Activated CD4-positive, alpha-beta T cell treated with anti-CD3 and anti-CD28 coated beads, Interleukin-2, amount 10 ng/mL, durations not matched to agents 7 days and 5 days (primary cell): ENCODE measurements at places on chromosomes 16 and 17. TPM values are rescaled to one million over a fixed set of nuclear protein-coding genes. Genes with fewer than 3 reads are reported as not detected.

GRCh38 chr16:13012601-13013000 is 111.2 kb downstream of the SHISA9 start:
- H3K36me3 ChIP-seq: no peaks in the 10 kb centered on the region
- no peaks in the 10 kb centered on the region for H3K27me3 ChIP-seq
- no peak for DNase-seq
- no peaks in the 10 kb centered on the region for H3K4me1 ChIP-seq

DNA sequence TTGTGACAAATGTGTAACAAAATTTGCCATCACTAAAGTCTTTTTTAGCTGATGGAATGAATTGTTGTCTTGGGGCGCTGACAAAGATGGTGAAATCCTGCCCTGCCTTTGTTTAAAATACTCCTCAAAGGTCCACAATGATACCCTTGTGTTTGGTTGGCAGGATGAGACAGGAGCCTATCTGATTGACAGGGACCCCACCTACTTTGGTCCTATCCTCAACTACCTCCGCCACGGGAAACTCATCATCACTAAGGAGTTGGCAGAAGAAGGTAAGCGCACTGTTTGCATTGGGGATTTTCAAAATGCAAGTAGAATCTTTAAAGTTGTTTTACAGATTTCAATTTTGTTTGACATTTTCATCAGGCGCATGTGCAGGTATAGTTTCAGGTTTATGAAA is 2.0 kb downstream of the KCTD2 start:
- peaks cover 26% of the 10 kb centered on the region for H3K36me3 ChIP-seq
- H3K4me3 ChIP-seq: no peak overlapping the region
- H3K4me1 ChIP-seq: peaks cover 45% of the 10 kb centered on the region

GRCh38 chr17:32944248-32945020 is 16.5 kb downstream of the TMEM98 start:
- peaks cover 21% of the 10 kb centered on the region for H3K27me3 ChIP-seq
- no peak overlapping the region for H3K27ac ChIP-seq
- no peaks in the 10 kb centered on the region for H3K4me1 ChIP-seq
- DNase-seq: no peak

DNA sequence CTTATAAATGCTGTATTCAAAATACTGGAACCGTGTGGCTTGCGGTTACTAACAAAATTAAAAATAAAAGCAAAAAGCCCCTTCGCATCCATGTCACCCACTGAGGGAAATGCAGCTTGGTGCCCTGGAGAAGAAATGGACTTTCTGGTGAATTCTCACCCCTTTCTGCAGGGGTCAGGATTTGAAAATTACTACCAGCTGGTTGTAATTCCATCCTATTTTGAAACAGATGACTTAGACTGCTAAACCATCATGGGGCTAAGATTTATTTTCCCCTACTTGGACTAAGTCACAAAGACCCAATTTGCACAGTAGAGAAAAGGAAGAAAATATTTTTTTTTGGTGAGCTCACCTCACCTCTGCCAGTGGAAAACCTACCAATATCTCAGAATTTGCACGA is 111.4 kb upstream of the MYOCD start:
- no peaks in the 10 kb centered on the region for H3K36me3 ChIP-seq
- no peak overlapping the region for H3K27ac ChIP-seq
- no peak for DNase-seq

ABCC3 gene
- total RNA-seq: not detected

GRCh38 chr17:55690105-55690508 is 32.6 kb downstream of the TMEM100 start:
- H3K27ac ChIP-seq: no peak overlapping the region
- DNase-seq: no peak
- H3K4me1 ChIP-seq: no peaks in the 10 kb centered on the region
- no peaks in the 10 kb centered on the region for H3K36me3 ChIP-seq
